ENCODE measurements at places on chromosomes 4 and X.

DNA sequence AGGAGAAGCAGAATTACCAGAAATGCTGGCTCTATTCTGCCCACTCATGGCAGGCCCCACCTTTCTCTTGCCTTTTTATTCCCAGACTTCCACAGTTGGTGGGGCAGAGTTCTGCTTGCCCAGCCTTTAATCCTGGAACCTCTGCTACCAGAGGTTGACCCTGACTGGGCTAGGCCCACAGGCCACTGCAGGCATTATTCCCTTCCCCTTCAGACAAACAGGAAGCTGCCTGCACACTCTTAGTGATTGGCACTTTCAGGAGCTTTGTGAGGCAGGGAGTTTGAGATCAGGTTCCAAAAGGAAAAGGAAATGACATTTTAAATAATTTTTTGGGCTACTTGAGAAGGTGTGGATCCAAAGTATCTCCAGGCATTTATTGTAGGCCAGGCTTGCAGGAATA lies 18.8 kb downstream of the MSN start:
- no peak for DNase-seq

DNA sequence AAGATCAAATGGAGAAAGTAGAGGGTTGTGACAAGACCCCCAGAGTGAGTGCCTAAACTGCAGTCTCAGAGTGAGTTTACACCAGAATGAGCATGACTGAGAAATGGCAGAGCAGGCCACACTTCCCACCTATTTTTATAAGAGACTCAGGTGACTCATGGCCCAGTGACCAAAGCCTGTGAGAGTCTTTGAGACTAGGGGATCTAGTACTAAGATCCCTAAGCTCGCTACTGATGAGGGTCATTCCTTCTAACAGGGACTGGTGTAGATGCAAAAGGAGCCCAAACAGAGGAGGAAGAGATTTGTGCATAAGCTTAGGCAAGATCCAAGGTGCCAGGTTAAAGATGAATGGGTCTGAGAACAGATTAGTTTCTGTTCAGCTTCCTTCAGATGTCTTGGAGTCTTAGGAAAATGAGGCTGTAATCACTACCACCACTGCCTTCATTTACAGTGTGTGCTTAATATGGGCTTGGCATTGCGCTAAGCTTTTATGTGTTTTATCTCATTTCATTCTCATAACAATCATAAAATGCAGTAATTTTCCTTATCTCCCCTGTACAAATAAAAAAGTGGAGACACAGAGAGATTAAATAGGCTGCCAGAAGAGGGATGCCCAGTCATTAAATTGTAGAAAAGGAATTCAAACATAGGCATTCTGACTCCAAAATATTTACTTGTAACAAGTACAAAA lies 62.8 kb downstream of the RWDD4 start:
- no peak for DNase-seq

DNA sequence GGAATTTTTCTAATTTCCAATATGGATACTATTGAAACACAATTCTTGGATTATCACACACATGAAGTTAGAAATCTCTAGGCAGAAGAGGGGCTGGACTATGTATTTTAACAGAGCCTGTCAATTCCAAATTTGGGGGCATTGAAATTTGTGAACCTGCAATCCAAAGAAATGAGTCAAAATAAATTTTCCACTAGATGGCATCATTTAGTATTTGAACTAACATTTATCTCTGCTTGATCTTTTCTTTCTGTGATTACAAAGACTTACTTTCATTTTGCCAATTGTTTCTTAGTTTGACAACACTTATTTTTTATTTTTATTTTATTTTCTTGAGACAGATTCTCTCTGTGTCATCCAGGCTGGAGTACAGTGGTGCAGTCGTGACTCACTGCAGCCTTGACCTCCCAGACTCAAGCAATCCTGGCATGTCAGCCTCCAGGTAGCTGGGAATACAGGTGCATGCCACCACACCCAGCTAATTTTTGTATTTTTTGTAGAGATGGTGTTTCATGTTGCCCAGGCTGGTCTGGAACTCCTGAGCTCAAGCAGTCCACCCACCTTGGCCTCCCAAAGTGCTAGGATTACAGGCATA lies 2.7 kb upstream of the PYURF start:
- DNase-seq: peak; percentile 4

- no peak for DNase-seq
Measured at GRCh38 chrX:20519146-20519545, 252.4 kb upstream of the RPS6KA3 start.

GRCh38 chr4:76377481-76377901 lies 43.5 kb downstream of the CCDC158 start:
- peak; percentile 79 for DNase-seq

DNA sequence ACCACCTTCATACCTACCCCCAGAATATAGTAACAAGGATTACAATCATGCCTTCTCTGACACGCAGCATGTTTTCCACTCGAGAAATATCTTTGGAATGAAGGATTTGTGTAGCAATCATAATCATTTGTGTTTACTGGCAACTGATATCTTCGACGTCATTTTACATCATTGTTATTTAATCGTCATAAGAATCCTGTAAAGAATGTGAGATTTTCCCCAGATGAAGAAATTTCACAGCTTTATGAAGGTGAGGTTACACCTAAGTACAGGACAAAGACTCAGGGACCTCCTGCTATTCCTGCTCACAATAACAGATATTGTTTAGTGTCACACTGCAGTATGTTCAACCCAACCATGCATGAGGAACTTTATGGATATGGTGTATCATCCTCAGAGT lies 198.2 kb upstream of the LDB2 start:
- no peak for DNase-seq

- no peak for DNase-seq
Measured at GRCh38 chr4:104881136-104881886, 265.4 kb upstream of the TET2 start.

DNA sequence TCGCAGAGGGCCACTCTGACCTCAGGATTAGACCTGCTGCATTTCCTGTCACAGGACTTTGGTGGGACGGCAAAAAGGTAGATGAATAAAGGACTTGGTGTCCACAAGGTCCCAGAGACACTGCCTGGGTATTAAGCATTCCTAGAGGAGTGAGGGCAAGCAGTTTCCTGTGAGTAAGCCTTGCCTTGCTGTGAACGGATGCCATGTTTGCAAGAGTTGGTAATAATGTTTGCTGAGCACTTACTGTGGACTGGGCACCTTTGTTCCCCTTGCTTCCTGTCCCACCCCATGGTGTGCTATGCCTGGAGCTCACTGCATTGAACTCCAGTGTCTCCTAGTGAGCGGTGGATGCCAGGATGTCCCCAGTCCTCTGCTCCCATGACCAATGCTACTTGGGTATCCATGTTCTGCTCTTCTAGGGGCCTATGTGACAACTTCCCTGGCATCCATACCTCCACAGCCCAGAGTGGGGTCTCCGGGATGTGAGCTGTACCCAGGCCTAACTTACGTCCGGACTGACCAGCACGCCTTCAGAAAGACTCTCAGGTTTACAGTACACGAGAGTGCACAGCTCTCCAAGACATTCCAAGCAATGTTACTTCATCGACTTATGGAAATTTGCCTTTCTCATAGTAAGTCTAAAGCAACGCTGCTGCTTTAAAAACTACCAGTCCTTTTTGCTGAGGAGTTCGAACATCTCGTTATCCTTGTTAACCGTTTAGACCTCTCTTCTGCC lies 95.5 kb upstream of the MSX1 start:
- DNase-seq: no peak

DNA sequence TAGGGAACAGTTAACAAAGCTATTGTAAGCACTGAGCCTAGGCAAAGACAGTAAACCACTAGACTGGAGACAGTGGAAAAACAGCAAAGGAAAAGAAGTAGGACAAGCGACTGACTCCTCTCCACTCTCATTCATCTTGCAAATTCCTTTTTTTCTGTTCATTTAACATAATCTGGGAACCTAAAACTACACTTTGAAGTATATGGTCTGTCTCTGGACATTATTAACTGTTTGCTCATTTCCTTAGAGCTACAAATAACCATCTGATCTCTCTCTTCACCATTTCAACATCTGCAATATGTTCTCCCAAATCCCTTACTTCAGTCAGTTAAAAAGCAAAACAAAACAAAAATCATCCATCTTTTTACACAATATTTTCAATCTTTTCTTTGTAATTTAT lies 642 bp downstream of the HMGN5 start:
- DNase-seq: peak; percentile 32

DNA sequence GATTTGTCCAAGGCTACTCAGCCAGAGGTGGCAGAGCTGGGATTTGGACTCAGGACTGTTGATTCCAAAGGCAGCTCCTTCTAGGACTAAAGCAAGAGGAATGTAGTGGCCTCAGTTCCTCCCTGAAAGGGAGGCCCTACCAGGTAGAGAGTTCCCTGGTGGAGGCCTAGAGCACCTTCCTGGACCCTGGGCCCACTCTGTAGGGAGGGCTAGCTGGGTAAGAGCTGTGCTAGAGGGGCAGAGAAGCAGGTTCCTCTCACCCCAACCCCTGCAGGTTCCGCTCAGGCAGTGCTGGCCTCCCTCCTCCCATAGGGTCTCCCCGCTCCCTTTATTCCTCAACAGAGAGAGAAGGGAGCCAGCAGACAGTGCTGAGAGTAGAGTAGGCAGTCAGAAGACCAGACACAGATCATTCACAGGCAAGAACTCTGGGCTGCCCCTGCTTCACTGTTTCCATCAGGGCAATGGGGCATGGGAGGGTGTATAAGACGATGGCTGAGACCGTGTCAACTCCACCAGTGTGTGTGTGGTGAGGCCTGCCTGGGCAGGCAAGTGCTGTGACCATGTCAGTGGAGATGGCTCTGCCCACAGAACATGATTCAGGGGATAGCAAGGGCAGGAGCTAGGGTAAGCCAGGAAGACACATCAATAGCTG lies 12.4 kb upstream of the PJA1 start:
- no peak for DNase-seq

GRCh38 chrX:97538745-97539144 lies 655.0 kb downstream of the RPA4 start:
- no peak for DNase-seq

DNA sequence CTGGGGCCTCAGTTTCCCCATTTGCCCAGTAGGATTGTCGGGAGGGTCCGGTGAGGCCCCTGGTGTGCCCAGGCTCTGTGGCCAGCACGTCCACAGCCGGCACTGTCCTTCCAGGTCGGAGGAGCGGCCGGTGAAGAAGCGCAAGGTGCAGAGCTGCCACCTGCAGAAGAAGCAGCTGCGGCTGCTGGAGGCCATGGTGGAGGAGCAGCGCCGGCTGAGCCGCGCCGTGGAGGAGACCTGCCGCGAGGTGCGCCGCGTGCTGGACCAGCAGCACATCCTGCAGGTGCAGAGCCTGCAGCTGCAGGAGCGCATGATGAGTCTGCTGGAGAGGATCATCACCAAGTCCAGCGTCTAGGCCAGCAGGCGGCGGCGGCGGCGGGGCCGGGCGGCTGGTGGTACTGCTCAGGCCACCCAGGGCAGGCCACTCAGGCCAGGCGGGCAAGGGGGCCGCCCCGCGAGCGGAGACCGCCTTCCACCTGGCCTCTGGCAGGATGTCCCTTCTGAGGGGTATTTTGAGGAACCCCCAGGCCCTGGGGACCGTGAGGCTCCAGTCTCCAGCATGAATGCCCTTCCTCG lies 6.7 kb downstream of the MSANTD1 start:
- no peak for DNase-seq

All from amniotic epithelial cell (primary cell).